ENCODE measurements at places on chromosomes 3 and 15. TPM values are rescaled to one million over a fixed set of nuclear protein-coding genes. Genes with fewer than 3 reads are reported as not detected.

GRCh38 chr3:135802171-135802570, 163.4 kb upstream of the PPP2R3A start:
- no peak for DNase-seq

DNA sequence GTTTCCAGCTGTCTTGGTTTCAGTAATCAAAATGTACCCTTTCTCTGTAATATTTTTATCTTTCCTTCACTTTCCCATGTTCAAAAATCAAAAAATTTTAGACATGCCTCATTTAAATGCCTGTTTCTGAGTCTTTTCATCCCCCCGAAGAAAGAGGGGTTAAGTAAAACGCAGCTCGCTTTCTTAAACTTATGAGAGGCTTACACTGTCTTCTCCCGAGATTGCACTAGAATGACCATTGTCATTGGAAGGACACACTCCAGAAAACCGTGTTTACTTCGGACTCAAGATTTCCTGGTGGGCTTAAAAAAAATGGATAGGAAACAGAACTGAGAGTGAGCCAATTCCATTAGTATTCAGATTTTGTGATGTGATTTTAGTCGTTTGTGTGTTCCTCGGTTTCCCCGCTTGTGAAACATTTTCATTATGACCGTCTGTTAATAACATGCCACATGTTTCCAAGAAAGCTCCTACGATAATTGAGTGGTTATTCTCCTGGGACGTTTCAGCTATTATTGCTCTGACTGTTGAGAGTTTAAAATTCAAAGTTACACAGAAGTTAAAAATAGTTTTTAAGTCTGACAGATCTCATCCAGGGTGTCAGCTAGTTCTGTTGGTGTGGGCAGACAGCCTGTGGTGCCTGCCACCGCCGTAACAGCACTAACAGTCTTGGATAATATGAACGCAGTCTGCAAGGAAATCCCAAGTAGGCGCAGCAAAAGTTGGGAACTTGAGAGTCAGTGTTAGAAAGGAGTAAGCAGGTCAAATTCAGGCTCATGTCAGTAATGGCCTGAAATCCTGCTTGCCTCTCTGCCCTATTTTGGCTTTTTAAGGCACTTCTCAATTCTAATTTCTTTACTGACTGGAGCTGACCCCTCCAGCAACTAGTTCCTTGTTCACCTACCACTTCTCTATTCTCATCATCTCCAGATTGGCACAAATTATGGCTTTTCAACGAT, 1.5 kb downstream of the CRYBG3 start:
- DNase-seq: no peak

- no peak for DNase-seq
These were observed 87.0 kb upstream of the KCNAB1 start for GRCh38 chr3:156033428-156033827.

- no peak for DNase-seq
These were observed 114.6 kb downstream of the LRRK1 start for GRCh38 chr15:101033801-101034200.

GRCh38 chr3:118705487-118706219, 329.0 kb downstream of the IGSF11 start:
- DNase-seq: no peak

DNA sequence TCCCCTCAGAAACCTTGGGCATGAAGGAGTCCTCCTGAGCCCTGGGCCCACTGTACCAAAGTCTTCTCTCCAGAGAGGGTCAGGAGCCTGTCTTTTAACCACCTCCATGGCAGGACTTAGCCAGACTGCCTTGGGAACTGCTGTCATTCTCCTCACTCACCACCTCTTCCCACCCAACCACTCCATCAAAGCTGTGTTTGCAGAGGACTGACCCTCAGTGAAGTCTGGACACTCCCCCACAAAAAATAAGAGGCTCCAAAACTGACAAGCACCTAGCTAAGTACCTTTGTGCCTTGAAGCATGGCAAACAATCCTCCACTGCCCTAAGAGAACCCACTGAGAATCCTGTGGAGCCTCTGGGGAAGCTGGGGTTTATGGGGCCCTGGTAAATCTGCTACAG, 2.3 kb upstream of the SCAP start:
- DNase-seq: no peak

DNA sequence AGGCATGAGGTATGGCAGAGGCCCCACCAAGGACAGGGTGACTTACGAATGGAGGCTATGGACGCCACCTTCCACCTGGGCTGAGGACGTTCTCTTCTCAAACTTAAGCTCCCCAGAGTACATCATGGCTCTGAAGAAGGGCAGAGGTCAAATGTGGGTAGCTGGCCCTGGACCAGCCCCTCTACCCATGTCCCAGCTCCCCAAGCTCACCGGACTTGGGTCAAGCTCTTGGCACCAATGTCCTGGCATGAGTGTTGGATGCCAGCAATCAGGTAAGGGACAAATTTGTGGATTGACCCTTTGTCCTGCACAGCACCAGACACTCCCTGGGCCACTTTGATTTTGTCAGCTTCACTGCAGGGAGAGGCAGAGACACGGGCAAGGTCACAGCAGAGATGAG, 2.5 kb downstream of the NDUFAF3 start:
- no peak for DNase-seq

GRCh38 chr3:140505213-140505612, 172.7 kb upstream of the TRIM42 start:
- DNase-seq: no peak

The ERICH6 gene
- not detected for total RNA-seq

The ARPP21 gene
- not detected for total RNA-seq

The SLC2A2 gene
- not detected for total RNA-seq

The C3orf52 gene
- total RNA-seq: 13.1 TPM

The PPP1R14D gene
- not detected for total RNA-seq

The CCR8 gene
- not detected for total RNA-seq

Measured in H1 (cell line).